A673 (cell line): ENCODE measurements at places on chromosomes 12 and 14.

DNA sequence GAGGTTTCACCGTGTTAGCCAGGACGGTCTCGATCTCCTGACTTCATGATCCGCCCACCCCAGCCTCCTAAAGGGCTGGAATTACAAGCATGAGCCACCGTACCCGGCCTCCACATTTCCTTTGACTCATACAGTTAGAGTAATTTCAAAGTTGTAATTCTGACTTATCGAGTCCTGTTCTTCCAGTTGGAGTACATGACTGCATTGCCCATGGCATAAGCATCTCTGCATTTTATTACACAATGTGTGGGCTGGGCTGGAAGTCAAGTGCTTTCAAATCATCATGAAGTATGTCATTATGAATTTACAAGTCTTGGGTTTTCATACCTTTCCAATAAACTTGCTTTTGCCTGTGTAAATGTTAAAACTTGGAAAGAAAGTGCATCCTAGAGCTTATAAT, 1295.7 kb upstream of the FLRT2 start:
- DNase-seq, result no peak

DNA sequence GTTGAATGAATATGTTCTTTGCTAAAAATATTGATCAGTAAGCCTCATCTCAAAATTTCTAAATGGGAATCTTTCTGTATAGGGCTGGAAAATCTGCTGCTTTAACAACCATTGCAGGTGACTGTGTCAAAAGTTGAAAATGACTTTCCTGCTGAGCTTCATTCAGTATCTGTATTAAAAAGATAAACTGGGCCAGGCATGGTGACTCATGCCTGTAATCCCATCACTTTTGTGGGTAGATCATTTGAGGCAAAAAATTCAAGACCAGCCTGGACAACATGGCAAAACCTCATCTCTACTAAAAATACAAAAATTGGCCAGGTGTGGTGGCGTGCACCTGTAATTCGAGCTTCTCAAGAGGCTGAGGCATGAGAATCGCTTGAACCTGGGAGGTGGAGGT, 213.7 kb upstream of the SYT10 start:
- DNase-seq, result no peak

- DNase-seq, result no peak
Measured at GRCh38 chr12:130469552-130469951, 131.9 kb downstream of the PIWIL1 start.

- peak; percentile 33 for DNase-seq
Measured at GRCh38 chr12:40971911-40972310, 216.2 kb upstream of the PDZRN4 start.

DNA sequence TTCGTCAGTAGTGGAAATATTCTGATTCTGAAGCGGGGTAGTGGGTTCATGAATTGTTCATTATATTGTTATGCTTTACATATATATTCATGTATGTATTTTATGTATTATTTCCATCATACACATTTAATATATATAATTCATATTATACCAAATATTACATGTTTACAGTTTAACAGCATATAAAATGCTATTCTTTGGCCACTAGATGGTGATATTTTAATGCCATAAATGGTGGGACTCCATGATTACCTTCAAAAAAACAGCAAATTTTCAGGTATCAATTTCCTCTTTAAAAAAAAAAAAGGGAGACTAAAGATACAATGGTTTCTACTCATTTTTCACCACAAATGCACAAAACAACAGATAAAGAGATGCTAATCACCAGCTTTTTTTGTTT, 41.0 kb downstream of the BDKRB1 start:
- peak; percentile 49 for DNase-seq

GRCh38 chr14:89242652-89243279, 174.3 kb downstream of the FOXN3 start:
- DNase-seq, result peak; percentile 88

DNA sequence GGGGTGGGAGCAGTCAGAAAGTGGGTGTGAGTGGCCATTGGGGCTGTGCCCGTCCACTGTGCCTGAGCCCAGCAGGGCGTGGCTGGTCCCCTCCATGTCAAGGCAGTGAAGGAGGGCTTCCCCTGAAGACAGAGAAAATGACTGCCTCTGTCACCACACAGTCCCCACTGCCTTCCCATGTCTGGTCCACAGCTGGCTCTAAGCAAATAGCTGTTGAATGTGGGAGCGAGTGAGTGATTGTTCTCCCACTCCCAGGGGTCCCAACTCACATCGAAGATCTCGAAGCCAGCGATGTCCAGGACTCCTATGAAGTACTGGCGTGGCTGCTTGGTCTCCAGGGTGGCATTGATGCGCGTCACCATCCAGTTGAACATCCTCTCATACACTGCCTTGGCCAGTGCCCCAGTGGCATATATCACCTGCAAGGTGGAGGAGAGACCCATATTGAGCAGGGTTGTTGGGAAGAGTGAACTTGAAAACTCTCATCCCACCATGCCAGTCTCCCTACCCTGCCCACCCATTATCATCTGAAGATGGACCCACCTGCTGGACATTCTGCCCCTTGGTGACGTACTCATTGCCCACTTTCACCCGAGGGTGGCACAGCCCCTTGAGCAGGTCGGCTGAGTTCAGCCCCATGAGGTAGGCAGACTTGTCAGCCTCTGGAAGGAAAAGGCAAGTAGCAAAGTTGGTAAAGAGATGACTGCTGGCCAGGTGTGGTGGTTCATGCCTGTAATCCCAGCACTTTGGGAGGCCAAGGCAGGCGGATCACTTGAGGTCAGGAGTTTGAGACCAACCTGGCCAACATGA, 6.6 kb downstream of the MYH7 start:
- no peak for DNase-seq

- DNase-seq, result peak; percentile 30
Measured at GRCh38 chr14:54603362-54603761, 36.4 kb downstream of the SAMD4A start.

DNA sequence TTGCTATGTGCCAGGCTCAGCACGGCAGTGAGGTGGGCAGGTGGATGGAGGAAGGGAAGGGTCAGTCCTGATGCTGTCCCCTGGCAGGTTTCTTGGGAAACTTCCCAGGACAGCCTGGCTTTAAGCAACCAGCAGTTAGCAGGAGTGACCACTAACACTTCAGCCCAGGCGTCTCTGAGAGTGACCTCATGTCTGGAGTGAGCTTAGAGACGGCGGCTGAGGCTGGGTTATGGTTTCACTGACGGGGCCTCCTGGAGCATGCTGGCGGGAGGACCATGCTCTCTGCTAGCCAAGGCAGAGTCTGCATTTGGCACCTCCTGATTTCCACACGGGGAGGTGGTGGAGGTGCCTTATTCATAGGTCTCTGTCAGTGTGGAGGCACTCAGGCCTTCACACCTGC, 2.5 kb downstream of the HHIPL1 start:
- DNase-seq, result no peak

DNA sequence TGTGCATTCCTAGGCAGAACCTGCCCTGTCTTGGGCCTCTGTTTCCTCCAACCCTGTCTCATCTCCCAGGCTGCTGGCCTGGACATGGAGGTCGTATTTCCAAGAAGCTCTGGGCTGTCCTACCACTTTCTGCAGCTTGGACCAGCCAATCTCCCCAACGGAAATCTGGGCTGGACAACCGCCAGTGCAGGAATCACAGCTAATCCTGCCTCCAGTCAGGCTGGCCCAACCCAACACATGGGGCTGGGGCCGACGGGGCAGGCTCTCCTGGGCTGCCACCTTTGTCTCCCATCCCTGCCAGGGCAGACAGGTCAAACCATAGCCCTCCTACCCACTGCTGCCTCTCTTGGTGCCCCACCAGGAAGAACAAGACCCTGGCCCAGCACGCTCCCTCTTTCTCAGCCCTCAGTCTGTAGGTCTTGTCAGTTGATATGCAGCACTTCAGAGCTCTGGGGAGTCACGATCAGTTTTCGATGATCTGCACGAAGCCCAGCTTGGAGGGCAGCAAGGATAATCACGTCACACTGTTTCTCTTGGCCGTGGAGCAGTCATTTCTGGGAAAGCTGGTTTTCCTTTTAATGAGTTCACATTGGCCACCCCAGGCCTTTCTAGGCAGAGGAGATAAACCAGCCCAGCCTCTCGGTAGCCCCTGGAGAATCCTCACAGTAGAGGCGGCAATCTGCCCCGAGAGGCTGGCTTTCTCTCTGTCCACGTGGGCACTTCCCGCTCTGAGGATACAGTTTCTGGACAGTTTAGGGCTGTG, 195.2 kb upstream of the PRMT8 start:
- no peak for DNase-seq

- no peak for DNase-seq
Measured at GRCh38 chr14:101186544-101186943, 283.0 kb upstream of the RTL1 start.
